ENCODE measurements at places on chromosomes 7 and 10.

- no peak for DNase-seq
These were observed 21.9 kb upstream of the GATA3 start for GRCh38 chr10:8032558-8032957.

GRCh38 chr7:55893940-55894339 is 6.7 kb downstream of the ZNF713 start:
- DNase-seq, result no peak

GRCh38 chr7:135184254-135184841 is 13.8 kb upstream of the CYREN start:
- no peak for DNase-seq

GRCh38 chr7:72025381-72025960 is 386.7 kb downstream of the CALN1 start:
- DNase-seq, result no peak

GRCh38 chr7:133233142-133233541 is 19.7 kb upstream of the EXOC4 start:
- no peak for DNase-seq

- DNase-seq, result no peak
These were observed 11.9 kb downstream of the CDK6 start for GRCh38 chr7:92824450-92824849.

DNA sequence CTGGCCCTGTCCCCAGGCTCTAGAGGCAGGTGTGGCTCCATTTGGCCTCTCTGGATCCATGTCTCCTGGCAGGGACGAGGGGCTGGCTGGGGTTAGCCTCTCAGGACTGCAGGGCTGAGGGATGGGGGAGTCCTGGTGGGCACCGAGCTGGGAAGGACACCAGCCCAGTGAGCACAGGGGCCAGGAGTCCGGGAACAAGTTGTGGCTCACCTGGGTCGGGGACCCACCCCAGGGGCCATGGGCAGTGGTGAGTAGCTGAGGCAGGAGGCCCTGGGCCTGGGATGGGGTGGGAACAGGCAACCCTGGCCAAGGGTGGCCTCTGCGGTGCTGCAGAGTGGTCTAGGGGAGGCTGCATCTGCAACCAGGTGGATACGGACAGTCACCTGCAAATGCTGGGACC is 24.1 kb downstream of the ANTXRL start:
- no peak for DNase-seq

DNA sequence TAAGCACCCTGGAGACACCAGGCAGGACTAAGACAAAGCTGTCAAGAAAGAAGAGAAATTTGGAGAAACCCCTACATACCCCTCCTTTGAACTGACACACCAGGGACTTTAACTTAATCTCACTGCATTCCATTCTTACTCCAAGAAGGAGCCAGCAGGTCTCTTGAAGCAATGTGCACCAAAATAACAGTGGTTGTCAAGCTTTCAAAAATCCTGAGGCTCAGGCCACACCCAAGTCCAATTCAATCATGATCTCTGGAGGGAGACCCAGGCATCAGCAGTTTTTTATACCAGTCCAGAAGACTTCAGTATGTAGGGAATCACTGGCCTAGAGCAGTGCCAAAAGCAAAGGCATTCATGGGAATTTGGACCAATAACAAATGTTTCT is 6.8 kb downstream of the SLC25A13 start:
- no peak for DNase-seq

DNA sequence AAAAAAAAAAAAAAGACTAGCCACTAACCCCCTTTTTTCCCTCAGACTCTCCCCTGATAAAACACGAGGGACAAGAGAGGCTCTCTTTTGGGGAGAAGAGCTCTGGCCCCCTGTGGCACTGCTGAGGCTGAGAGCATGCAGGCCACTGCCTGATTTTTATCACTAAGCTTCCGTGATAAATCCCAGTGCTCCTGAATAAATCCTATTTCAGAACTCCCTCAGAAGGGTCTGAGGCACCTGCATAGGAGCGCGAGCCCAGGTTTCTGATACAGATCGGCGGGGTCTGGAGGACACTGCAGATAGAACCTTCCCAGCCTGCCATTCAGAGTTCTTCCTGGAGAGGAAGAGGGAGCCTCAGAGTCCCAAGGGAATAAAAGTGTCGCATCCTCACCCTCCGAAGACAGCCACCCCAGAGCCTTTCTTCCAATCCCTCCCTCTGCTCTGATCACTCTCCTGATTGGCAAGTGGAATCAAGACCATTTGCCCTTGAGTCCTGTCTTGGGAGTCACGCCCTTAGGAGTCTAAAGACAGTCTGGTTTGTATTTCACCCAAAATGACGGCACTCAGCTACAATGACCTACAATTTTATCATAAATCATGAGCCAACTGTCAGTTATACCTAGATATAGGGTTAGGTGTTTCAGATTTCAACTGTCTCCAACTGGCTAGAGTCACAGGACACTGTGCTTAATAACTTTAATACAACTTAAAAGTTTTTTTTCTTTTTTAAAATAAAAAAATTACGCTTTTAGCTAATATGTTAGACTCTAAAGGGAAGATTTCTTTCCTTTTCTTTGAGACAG is 153.5 kb downstream of the RNF216 start:
- no peak for DNase-seq

Measured in substantia nigra (tissue), 51 donors.